CD4-positive, alpha-beta T cell treated with Interleukin-4 for 4 hours (primary cell): ENCODE measurements at places on chromosomes 7 and 10.

GRCh38 chr7:68955656-68956055 is 642.6 kb upstream of the AUTS2 start:
- DNase-seq = no peak

DNA sequence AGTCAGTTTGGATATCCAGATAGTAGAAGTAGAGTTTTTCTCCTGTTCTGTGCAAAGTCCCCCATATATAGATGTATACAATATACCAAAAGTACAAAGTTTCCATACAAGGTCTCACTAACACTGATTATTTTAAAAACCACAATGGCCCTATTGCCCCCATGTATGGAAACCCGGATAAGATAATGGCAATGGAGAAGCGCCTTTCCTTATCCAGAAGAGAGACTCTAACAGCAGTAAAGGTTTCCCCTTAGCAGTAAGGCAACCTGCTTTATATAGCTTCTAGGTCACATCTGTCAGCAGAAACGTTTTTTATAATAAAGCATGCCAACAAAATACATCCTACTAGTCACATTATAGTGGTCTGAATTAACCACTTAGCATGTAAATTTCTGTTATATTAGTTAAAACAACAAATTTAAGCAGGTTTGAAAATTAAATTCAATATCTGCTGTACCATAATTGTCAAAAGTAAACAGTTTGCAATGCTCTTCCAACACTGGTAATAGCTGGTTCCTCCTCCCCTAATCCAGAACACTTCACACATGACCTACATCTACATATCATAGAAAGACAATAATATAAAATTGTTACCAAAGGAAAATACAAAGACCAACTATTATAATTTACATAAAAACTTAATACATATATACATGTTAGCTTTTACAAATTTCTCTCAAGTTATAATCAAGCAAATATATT is 22.4 kb downstream of the USP6NL start:
- no peak for DNase-seq

DNA sequence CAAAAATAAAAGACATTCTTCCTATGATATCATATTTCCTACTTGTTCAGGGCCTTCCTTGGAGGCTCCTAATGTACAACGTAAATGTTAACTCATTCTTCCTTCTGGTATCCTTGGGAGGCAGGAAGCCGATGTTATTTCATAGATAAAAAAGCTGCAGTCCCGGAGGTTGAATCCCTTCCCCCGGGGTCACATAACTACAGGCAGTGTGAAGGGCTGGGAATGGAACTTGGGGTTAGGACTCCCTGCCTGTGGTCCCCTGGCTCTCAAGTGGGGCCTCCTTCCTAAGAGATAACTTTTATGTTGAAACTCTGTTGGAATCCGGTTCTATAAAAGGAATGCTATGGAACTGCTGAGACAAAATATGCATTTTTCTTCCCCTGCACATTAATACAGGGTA is 14.9 kb upstream of the CCDC3 start:
- no peak for DNase-seq

DNA sequence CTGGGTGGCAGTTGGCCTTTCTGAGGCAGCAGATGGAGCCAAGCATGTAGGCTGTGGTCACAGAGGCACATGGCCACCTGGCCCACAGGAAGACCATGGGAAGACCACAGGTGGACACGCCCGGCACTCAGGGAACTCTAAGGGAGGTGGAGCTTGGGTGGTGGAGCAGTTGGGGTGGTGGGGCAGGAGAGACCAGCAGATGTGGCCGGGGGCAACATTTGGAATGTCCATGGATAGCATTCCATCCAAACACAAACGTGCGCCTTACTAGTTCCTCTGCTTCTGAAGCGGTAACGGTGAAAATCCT is 290.9 kb downstream of the PTPRN2 start:
- no peak for DNase-seq

GRCh38 chr10:76456197-76456596 is 1024.8 kb downstream of the LRMDA start:
- DNase-seq = no peak

- DNase-seq = no peak
Measured at GRCh38 chr10:43673471-43673870, 24.8 kb upstream of the ZNF32 start.

DNA sequence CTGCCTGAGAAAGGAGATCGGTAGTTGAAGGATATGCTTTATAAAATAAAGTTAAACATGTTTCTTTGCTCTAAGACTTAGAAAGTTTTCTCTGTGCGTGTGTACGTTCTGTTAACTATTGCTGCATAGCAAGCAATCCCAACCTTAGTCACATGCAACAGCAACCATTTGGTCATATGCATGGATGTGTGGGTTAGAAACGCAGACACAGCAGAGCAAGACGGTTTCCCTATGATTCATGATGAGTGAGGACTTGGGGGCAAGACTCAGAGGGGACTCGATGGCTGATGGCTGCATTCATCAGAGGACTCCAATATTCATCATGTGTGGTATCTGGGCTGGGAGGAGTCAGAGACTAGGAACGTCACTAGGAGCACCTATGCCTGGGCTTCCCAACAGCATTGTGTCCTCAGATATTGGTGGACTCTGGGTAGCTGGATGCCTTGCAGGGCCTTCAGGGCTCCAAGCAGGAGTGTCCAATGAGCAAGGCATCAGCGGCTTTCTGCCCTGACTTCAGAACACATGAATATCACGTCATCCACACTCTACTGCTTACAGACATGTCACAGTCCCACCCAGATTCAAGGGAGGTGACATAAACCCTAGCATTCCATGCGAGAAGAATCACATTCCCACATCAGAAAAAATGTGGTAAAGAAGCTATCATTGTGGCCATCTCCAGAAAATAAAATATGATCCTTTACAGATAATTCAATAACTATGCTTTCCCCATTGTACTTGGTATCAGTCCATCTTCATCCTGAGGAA is 731.2 kb downstream of the TNS3 start:
- no peak for DNase-seq

- DNase-seq = no peak
Measured at GRCh38 chr10:44066527-44067255, 318.2 kb downstream of the CXCL12 start.

- DNase-seq = no peak
Measured at GRCh38 chr7:101933688-101934121, 116.3 kb downstream of the CUX1 start.

DNA sequence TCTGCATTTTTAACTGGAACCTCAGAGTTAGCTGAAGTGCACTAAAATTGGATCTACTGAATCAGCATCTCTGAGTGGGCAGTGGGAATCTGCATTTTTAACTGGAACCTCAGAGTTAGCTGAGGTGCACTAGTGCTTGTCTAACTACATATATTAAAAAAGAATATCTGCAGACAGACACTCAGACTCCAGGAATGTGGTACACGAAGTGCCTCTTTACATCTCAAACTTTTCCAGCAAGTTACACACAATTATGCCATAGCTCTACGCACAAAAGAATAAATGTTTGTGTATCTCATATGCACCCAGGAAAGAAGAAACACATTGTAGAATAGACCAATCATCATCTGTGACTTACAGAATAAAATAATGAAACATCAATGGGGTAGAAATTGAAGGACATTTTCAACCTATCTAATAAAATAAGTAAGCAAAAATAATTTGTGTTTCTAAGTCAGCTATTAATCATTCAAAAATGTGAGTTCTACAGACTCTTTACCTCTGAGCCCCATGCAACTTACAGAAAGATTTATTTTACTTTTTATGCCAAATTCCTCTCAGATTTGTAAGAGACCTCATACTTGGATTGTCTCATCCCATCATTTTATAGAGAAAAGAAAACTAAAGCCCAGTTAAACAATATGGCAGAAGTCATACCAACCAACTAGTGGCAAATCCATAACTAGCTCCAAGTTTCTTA is 28.3 kb downstream of the PPP1R3A start:
- DNase-seq = no peak

GRCh38 chr7:31335884-31336201 is 4.7 kb downstream of the NEUROD6 start:
- DNase-seq = no peak

GRCh38 chr7:47945261-47946015 is 2.8 kb downstream of the PKD1L1 start:
- peak; percentile 62 for DNase-seq

DNA sequence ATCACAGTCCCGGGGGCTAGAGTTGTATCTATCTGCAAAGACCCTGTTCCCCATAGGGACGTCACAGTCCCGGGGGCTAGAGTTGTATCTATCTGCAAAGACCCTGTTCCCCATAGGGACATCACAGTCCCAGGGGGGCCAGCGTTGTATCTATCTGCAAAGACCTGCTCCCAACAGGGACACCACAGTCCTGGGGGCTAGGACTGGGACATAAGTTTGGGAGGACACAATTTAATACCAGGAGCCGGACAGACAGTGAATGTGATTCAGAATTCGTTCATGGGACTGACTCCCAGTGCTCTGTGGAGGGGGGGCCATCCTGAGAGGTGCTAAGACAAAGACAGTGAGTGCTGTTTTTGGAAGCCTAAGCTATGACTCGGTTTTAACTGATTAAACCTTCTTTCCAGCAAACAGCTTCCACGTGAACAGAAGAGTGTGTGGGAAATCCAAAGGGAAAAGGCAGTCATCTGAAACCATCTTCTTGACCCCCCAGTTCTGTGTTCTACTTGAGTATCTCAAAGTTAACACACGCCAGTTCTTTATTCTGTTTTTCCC is 153.0 kb downstream of the DIP2C start:
- DNase-seq = no peak

DNA sequence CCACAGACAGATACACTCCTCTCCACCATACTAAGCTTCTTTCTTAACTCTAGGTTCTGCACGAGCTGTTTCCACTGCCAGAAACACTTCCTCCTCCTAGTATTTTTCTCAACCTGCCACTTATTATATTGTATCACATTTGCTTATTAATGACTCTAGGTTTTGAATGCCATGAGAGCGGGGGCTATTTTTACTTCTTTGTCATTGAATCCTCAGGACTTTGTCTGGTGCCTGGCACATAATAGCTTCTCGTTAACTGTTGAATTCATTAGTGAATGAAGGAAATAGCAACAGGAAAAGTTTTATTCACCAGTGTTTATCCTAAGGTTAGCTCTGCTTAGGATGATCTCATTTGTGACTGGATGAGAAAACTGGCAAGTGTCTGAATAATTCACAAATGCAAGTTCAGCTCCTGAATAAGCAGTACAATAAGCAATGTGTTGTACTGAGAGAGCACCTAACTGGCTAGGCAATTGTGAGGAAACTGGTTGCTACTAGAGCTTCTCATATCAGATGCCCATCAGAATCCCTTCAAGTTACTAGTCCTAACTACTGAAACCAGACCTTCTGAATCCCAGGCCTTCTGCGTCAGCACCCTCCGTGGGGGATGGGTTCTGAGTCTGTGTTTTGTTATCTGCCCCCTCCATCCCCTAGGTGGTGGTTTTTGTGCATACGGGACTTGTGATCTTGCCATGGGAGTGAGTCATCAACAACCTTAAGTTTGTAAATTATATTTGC is 92.7 kb downstream of the LSMEM1 start:
- no peak for DNase-seq

DNA sequence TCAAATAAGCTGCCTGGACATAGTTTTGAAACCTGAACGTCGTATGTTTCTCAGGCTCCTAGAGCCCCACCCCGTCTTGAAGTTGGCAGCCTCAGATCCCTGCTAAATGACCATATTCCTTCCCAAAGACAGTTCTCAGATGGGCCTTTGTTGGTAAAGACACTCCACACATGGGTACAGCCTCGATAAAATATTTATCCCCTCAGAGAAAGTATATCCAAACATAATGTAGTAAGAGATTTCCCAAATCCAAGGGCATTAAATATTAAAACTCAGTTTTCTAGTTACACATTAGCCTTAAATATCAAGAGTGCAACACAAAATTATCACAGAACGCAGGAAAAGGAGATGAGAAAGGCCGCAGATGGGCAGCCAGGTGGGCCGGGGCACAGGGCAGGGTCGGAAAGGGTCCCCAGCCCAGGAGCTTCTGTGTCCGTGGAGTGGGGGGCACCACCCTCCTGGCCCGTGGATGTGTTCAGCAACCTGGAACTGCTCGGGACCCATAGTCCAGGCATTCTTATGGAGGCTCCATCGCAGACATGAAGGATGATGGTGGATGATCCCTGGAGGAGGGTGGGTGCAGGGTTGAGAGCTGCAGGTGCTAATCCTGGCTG is 1.5 kb upstream of the CFAP46 start:
- DNase-seq = no peak

DNA sequence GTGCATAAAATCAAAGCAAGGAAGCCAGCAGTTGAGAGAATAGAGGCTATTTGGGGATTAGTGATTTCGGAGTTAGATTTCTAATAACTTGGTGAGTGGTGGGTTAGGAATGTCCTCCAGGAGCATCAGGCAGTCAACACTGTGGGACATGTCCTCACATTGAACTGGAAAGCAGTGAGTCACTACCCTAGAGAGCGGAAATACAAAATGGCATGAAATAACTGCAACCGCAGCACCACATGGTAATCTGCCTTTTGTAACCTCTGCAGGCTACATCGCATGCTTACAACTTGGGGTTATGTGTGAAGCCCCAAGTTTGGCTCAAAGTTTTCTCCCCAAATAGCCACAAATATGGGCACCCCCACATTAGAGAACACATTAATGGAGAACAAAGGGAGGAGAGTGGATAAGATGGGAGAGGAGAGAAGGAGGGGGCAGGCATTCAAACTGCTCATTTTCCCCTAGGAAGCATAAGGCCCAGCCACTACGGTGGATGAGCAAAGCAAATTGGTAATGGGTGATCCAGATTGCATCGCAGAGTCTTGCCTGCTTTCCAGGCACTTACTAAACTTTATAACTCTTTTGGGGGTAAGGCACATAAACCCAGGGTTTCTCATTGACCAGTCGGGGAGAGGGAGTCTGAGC is 22.0 kb upstream of the SLF2 start:
- no peak for DNase-seq

DNA sequence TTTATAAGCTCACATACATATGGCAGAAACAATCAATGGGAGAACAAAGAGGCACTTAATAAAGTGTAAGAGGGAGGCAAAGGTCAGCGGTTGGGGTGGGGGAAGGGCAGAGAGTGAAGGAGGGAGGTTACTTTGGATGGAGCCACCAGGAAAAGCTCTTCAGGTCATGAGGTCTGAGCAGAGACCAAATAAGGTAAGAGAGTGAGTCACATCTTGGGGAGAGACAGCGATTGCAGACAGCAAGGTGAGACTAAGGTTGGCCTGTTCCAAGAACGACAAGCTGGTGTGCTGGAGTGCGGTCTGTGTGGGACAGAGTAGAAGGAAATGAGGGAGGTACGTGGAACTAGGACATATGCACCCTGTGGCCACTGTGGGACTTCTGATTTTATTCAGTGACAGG is 74.3 kb upstream of the TOMM7 start:
- no peak for DNase-seq
